ENCODE measurements at places on chromosomes 5 and 9.

GRCh38 chr5:42879291-42879690 is 67.6 kb upstream of the SELENOP start:
- DNase-seq, result no peak

DNA sequence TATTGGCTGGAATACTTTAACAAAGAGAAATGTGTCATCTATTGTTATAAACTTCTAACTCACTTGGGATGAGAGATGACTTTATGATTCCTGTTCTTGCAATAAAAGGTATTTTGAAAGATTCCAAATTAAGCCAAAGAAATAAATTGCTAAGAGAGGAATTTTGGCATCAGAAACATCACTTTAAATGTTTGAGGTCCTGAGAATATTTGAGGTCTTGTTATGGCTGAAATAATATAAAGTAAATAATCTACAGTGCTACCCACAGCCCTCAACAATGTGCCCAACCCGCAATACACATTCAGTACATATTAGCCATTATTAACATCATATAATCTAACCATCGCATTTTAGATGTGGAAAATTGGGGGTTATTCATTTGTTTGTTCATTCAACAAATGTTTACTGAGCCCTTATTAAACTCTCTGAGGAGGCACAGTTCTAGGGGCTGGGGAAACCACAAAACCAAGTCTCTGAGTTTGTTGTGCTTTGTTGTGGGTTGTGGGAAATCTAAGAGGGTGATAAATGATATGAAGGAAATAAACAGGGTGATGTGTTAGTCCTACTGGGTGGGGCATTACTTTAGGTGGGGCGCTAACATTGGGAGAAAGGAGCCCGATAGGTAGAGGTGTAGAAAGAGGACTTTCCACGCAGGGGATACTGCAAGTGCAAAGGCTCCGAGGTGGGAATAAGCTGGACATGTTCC is 135.2 kb upstream of the CLINT1 start:
- DNase-seq, result no peak

- no peak for DNase-seq
Observed at GRCh38 chr5:43006424-43007202, 33.5 kb downstream of the ANXA2R start.

DNA sequence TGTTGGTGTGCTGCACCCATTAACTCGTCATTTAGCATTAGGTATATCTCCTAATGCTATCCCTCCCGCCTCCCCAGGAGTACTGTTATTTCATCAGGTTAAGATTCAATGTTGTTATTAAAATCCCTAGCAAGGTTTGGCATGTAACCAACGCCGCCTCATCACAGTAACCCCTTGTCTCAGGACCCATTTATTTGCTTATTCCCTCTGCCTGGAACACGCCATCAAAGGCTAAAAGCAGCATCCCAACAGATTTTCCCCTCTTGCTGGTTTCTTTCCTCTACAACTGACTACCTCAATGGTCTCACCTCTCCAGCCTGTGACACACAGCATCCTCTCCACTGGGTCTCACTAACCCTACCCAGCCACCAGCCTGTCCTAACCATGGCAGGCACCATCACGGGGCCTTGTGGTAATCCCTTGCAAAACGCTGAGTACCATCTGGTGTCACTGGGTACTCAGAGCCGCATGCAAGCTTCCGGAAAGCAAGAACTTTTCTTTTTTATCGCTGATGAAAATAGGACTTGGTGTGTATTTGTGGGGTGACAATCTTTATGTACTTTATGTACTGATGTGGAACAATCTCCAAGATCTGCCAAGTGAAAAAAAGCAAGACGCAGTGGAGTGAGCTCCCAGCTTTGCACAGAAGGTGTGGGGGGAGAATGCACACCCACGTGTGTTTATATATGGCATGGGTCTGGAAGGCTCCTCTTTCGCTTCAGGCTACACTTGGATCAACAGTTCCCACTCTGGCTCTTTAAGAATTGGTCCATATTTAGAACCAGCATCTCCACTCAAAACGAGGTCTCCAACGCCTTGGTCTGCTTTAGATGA is 6.1 kb downstream of the RPS14 start:
- no peak for DNase-seq

DNA sequence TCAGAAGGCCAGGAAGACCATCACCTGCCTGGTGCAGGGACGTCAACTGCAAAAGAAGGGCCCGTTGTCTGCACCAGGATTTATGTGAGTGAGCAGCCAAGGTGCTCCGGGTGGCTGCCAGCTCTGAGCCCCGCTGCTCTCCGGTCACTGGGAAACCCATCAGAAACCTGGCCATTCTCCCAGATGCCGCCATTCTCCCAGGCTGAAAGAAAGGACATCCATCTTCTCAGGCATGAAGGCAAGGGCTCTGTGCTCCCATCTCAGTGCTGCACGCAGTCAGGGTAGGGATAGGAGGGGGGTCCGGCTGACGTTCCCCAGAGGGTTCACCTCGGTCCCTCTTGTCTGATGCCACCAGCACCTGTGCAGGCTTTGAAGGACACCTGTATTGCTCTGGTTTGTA is 158.4 kb downstream of the ERCC6L2 start:
- DNase-seq, result no peak

DNA sequence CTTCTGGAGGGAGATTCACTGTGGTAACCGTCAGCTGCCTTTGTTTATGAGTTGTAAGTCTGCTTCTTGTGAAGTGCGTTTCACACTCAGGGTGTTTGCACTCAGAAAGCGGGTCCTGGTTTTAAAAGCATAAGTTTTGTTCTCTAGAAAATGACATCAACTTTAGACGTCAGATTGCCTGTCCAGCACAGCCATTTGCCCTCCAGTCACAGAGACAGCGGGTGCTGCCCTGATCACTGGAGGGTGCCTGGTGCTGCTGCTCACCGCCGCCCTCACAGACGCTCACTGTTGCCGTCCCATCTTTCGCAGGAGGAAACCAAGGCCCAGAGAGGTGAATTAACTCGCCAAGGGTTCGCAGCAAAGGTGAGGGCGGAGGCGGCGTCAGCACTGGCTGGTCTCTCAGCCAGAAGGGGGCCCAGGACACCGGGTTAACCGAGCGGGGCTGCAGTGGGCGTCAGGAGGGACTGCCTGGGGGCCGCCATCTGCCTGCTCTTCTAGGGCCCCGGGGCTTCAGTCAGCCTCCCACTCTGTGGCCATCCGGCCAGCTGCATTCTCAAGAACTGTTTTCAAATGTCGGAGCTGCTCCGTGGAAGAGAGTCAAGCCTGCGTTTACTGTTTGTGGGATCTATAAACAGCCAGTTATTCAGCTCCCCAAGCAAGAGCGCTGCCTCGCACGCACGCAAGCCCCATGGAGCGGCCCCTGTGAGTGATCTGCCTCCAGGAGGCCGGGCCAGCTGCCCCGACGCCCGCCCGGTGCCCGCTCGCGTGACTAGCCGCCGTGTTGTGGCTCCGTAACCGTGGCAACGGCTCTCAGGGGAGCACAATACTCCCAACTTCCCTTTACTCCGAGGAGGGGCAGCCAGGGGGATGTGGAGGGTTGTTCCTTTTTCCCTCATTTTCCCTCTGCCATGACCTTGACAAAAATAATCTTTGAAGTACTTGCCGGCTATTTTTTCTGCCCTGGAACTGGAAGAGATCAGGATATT is 43.4 kb upstream of the EXOC3 start:
- no peak for DNase-seq

DNA sequence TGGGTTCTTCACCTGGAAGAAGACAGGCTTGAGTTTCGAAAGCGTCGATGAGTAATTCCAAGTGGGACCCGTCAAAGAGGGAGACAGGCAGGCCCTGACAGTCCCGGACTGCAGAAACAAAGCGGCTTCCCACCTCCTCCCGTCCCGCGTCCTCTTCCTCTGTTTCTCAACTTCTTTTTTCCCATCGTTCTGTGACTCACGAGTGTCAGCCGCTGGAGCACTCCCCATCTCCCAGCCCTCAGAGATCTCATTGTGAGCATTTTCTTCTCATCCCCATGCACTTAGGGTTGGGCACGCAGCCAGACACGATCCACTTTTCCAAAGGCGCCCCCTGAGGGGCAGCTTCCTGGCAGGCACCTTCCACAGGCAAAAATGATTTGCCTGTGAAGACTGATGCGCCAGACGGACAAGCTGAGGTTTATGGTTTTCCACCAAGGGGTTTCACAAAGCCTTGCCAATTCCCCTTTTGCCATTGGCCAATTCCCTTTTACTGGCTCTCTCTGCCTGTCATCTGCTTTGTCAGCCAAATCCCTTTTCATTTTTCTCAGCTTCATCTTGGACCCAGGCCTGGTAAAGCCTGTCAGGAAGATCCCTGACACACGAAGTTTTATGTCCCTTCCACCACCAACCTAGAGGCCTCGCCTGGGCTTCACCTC is 86.5 kb upstream of the ANKRD55 start:
- DNase-seq, result no peak

DNA sequence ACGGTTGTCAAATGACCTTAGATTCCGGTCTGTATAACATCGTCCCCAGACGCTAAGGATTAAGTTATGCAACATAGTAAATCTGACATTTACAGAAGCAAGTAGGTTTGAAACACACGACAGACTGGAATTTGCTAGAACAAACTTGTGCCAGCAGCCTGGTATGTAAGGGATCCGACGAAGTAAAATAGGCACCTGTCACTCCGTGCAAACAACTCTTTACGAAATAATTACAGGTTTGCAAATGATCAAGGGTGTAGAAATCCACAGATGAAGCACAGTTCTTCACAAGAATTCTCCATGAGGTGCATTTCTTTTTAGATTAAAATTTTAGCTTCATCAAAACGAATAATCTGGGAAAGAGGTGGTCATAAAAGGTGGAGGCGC is 508 bp downstream of the MOCS2 start:
- DNase-seq, result no peak

- DNase-seq, result no peak
Observed at GRCh38 chr5:83353231-83353630, 118.3 kb upstream of the VCAN start.

DNA sequence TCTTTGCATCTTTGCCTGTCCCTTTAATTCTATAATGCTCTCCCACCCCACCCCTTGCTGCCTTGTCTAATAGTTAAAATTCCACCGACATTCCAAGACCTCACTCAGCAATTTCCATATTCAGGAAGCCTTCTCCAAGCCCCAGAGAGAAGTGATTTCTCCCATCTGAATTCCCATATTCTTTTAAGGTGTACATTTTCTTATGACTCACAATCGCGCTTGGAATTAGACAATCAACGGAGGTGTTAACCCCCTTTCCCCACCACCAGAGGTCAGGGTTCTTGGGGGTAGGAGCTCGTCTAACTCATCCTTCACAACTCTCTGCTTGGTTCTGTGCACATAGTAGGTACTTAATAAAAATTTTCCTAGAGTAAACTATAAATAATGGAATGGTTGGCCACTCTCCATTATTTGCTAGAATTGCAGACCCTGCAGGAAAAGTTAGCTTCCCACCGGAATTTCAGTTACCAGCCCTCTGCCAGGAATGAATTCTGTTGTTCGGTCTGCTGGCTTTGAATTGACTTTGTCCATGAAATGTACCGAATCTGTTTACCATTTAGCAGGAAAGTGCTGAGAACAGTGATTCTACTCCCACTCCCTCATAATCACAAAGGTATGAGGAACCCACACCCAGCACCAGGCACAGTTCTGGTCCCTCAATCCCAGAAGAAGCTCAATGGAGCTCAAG is 5.0 kb downstream of the KCNIP1 start:
- DNase-seq, result peak; percentile 52

GRCh38 chr5:176870110-176870591 is 29.0 kb downstream of the HK3 start:
- DNase-seq, result no peak

DNA sequence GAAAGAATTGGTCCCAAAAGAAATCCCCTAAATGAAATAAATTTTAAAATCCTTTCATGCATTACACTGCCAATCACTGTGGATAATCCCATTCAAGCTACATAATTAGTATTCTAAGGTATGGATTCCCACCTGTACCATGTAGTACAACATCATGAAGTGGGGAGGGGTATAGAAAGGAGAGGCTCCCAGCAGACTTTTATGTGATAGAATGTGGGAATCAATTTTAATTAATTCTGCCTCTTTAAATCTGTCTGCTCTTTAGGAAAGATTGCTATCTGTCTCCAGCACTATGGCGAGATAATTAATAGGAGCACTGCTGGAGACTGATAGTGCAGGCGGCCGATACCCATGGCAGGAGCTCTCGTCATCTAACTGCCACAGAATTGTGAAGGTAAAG is 95.4 kb downstream of the CDH12 start:
- DNase-seq, result no peak

GRCh38 chr5:100709771-100710170 is 174.6 kb downstream of the FAM174A start:
- DNase-seq, result no peak

DNA sequence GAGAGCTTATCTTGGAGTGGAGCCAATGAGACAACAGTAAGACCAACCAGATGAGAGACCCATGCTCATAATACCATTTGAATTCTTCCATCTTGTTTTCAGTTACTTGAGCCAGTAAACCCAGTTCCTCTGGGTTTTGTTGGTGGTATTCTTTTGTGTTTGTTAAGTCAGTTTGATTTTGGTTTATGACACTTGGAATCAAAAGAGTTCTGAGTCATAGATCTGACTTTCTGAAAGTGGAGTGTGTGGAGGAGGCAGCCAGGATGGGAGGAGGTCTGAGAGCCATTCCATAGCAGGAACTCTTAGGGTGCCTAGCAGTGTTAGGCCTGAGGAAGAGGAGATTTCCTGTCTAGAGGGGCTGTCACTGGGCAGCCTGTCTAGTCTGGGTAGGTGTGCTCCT is 24.6 kb upstream of the PANK3 start:
- no peak for DNase-seq

DNA sequence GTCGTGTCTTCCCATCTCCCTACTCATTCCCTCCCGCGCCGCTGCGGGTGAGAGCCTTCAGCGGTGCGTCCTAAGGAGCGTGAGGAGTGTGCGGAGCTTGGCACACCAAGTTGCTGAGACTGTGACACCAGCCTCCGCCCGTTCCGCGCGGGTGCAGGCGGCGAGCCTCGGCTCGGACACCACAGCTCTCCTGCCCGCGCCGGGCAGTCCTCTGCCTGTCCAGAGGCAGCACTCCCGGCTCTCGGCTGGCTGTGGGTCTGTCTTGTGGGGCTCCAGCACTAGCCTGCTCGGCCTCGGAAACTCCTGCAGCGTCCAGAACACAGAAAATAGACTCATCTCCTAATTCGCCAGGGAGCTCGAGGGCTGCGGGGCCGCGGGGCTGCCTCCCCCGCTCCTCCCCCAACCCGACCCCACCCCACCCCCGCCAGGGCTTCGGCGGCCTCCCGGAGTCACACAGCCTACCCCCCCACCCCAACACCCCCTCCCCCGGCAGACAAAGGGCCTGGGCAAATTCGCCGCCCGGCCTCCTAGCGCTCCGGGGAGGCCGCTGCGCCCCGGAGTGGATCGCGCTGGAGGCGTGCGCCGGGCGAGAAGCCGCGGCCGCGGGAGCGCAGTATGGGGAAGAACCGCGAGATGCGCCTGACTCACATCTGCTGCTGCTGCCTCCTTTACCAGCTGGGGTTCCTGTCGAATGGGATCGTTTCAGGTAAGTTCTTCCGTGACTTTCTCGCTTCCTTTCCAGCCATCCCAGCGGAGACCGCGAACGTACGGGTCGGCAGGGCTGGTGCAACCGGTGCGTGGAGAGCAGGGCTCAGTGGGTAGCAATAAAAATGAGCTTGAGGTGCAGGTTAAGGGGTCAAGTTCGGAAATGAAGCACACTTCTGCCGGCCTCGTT is at the start of gene ADAMTS19:
TSS of gene ADAMTS19 (plus strand) at position 522 of the 895 bp plus-strand sequence. CDS start at position 616, 94 bp downstream.
- peak; percentile 36 for DNase-seq

Measured in caudate nucleus (tissue), 63 donors.